ENCODE measurements at places on chromosomes 4 and X.

DNA sequence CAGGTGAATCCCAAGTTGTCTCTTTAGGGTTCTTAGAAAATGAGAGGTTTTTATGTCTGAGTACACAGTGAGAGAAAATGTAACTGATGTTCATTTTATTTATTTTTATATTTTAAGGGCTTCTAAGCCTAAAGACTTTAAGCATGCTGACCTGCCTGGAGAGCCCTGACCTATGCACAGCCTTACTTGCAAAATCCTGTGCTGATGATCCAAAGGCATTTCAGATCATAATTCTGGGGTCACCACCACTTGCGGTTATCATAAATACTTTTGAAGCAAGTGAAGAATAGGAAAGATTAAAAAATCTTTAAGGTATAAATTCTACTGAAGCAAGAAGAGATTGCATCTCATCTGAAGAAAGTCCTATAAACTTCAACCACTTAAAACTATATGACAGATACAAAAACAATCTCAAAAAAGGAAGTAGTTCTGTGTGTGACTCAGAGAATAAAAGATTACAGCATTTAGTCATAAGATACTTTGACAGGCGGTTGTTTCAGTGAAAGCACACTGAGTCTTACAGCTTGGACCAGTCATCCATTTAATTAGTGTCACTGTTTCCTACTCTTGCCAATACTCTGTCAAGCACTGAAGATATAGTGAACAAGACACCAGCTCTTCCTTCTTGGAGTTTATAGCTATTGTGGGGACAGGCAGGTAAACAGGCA is 245.2 kb upstream of the DIPK2B start:
- no peak for DNase-seq

- DNase-seq = no peak
Measured at GRCh38 chrX:139058831-139059495, 347.4 kb upstream of the FGF13 start.

DNA sequence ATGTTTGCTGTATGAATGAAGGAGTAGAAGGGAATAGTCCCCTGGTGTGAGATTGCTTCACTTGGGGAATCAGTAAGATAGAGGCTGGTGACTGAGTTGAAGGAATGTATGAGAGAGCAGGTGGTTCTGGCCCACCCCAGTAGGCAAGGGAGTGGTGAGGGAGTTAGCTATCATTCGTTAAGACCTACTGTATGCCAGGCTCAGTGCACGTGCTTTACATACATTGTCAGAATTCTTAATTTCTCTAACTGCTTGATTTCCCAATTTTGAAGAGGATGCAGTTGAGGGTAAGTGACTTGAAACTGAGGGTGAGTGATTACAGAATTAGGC is 700 bp downstream of the VMA21 start:
- no peak for DNase-seq

GRCh38 chrX:125132274-125132673 is 187.4 kb upstream of the TEX13C start:
- no peak for DNase-seq

DNA sequence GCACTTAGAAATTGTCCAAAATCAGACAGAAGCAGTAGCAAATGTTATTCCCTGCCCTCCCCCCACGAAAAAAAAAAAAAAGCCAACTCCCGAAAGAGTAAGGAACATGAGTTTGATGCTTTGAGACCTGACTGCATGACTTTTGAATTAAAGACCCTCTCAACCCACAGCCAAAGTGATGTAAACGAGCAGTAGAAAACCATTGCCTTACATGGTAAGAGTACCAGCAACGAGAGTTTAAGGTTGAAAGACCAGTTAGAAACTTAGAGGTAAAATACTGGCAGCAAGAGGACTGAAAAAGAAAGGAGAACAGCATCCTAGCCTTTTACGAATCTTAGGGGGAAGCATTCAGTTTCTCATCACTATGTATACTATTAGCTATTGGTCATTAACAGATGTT is 10.0 kb upstream of the ANXA10 start:
- DNase-seq = no peak

- no peak for DNase-seq
Measured at GRCh38 chr4:53019485-53020382, 157.6 kb downstream of the RASL11B start.

DNA sequence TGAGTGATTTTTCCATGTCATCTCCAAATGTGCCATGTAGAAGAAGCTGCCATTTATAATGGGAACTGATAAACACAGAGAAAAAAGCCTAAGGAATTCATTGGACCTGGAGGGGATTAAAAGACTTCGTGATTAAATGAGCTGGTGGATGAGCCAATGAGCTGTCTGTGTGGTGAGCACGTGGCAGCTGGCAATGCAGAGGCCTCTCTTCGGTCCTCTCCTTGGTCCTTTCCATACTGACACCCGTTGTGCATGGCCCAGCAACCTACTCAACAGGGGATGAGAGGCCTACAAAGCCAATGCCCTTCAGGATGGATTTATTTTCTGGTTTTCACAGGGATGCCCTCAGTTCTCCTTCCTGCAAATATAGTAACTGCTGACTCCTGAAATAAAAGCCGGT is 87.7 kb upstream of the STS start:
- DNase-seq = no peak

GRCh38 chr4:184329659-184330400 is 112.2 kb upstream of the ENPP6 start:
- DNase-seq = no peak

- no peak for DNase-seq
Measured at GRCh38 chr4:35494955-35495354, 749.4 kb downstream of the ARAP2 start.

DNA sequence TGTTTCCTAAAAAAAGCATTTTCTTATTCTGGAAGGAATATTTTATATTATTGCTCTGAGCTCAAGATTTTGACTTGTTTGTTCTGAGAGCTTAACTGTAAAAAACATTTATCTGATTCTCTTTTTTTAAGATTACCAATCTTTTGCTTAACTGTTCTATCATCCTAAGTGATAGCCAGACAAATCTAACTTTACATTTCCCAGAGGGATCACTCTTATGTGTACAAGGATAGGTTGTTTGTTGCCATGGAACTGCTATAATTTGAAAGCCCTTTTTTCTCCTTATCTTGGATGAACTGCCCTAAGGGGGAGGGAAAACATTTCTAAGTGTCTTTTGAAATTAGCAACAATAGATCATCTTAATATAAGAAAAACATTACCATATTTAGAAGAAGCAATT is 494.7 kb downstream of the TRAM1L1 start:
- no peak for DNase-seq

GRCh38 chr4:83490876-83491450 is 6.1 kb upstream of the ABRAXAS1 start:
- DNase-seq = no peak

DNA sequence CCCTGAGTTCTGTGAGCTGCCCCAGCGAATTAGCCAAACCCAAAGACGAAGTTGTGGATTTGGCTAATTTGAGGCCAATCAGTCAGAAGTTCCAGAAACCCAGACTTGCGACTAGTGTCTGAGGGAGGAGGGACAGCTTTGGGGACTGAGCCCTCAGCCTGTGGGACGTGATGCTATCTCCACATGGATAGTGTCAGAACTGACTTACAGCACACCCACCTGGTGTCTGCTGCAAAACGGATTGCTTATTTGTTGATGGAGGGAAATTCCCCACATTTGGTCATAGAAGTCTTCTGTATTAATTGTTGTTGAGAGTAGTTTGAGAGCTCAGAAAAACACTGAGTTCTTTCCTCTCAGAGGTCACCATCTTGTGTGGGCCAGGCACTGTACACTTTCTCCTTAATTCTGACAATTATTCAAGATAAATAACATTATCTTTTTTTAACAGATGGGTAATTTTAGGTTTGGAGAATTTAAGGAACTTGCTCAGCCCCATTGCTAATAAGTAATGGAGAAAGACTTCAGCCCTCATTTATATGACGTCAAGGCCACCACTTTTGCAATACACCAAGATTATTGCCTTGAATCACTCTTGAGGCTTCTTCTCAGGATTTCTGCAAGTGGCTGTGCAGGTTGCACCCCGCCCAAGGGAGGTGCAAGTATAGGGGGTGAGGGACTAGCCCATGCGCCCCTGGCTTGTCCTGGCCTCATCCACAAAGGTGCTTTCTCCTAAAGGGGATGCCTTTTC is 16.7 kb downstream of the CLRN2 start:
- no peak for DNase-seq

GRCh38 chr4:11724731-11725130 is 296.0 kb upstream of the HS3ST1 start:
- no peak for DNase-seq

DNA sequence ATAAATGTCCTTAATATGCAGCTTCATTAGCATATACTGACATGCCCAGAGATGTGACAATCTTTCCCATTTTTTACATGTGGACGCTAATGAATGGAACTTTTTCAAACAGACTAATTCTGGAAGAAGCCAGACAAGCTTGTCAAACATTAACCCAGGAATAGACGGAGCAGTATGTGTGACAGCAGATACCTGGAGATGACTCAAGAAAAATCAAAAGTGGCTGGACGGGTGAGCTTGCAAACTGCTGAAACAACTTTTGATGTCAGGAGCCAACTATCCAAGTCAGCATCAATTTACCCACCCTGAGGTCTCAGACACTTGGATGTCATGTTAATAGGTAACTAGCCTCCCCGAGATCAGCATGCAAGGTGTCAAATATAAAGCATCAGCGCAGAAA is 183.0 kb downstream of the PACRGL start:
- no peak for DNase-seq

GRCh38 chrX:41670112-41670511 is 18.7 kb upstream of the GPR34 start:
- no peak for DNase-seq

DNA sequence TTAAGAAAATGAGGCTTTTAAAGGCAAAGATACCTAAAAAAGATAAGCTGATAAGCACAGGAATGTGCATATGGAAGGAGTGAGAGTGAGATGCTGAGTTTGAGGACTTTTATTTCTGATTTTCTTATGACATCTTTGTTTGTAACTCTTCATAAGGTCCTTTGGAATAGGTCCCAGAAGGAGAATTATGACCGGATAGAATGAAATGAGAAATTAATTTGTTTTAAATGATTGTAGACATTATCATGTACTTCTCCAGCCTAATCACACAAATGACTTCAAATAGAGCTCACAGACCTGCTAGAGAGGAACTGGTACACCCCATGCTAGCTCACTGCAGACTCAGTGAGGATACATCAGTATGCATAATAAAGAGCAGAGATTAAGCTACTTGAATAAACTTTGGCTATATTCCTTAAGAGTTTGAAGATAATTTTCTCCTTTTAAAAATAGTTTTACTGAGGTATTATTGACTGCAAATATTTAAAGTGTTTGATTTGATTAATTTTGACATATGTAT is 5.6 kb downstream of the GK2 start:
- DNase-seq = no peak

- no peak for DNase-seq
Measured at GRCh38 chrX:132795181-132795580, 163.2 kb downstream of the HS6ST2 start.

DNA sequence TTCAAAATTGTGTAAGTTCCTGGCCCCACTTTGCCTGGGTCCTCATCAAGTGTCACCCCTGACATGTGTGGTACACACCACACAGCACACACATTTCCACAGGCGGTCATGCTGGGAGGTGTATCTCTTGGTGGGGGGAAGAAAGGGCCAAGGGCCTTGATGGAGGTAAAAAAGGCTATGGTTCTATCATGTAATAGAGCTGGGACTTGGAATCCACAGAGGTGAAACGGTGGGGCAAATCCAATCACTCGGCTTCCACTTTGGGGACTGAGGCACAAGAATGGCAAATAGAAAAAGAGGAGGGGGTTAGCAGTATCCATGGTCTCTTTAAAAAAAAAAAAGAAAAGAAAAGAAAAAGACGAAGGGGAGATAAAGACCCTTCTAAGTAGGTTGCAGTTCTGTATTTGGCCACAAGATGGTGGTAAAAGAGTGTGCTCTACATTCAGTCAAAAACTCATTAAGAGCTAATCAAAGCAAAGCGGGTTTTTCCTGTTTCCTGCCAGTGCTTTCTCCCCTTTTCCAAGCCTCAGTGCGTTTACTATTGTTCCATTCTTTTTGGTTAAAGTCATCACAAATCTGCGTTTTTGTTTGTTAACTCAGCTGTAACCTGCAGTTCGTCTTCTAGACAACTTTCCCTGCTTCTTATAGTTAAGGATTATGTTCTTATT is 37.0 kb upstream of the ATP6AP2 start:
- DNase-seq = peak; percentile 67

GRCh38 chr4:41579526-41579925 is 41.6 kb downstream of the LIMCH1 start:
- no peak for DNase-seq

GRCh38 chr4:108029731-108030130 is 40.0 kb downstream of the HADH start:
- DNase-seq = no peak

GRCh38 chrX:23436875-23437274 is 102.2 kb downstream of the PTCHD1 start:
- DNase-seq = no peak

- no peak for DNase-seq
Measured at GRCh38 chr4:186904101-186904500, 180.4 kb upstream of the FAT1 start.

DNA sequence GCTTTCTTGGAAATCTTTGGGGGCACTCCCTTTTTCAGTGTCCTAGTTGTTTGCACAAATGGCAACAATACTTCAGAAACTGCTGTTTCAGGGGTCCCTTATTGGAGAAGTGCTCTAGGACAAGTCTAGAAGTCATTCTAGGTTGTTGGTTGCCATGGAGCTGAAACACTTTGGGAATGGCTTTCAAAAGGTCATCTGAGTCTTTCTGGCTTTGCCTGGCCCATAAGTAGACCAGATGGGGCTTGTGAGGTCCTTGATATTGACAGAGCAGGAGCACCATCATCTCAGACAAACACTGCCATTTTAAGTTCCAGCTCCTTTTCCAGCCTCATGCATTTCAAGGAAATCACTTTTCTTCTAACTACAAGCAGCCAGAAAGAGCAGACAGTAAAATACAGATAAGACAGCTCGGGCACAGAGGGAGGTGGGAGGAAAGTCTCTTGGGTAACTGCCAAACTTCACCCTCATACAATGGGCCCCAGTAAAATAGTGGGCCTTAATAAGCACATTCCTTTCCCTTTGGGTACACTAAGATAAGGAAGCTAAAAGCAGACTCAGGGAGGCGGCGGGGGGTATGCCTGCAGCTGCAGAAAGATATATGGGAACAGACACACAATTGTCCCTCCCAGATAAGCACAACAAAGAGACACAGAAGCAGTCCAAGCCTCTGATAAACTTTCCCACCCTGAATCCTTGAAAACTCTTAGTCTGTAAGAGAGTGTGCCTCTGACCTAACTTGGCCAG is 8.5 kb upstream of the NXF3 start:
- no peak for DNase-seq

- DNase-seq = peak; percentile 21
Measured at GRCh38 chr4:38782452-38783108, at the start of gene TLR10. TSS of gene TLR10 (minus strand) at chr4:38782990. CDS start at chr4:38775590, 7,400 bp downstream.

GRCh38 chr4:56127716-56128115 is 179.0 kb downstream of the CEP135 start:
- no peak for DNase-seq

- peak; percentile 39 for DNase-seq
Measured at GRCh38 chr4:56870946-56871345, 36.8 kb upstream of the REST start.

GRCh38 chr4:185470501-185471195 is 885 bp downstream of the CCDC110 start:
- DNase-seq = peak; percentile 48

Measured in NCI-H1105 (cell line).